GM19239 (cell line): ENCODE measurements at places on chromosomes 2 and 18.

GRCh38 chr2:133643863-133644262 is 75.6 kb upstream of the NCKAP5 start:
- no peak for DNase-seq

DNA sequence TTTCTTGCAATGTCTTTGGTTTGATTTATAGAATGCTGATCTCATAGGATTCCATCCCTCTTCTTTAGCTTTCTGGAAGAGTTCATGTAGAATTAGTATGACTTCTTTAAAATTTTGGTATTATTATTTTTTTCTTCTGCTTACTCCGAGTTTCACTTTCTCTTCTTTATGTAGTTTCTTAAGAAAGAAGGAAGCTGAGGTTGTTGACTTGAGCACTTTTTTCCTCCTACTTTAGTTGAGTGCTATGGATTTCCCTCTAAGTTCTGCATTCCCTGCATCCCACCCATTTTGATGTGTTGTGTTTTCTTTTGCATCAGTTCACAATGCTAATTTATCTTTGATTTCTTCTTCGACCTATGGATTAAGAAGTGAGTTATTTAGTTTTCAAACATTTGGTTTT is 78.9 kb upstream of the SPRED2 start:
- no peak for DNase-seq

DNA sequence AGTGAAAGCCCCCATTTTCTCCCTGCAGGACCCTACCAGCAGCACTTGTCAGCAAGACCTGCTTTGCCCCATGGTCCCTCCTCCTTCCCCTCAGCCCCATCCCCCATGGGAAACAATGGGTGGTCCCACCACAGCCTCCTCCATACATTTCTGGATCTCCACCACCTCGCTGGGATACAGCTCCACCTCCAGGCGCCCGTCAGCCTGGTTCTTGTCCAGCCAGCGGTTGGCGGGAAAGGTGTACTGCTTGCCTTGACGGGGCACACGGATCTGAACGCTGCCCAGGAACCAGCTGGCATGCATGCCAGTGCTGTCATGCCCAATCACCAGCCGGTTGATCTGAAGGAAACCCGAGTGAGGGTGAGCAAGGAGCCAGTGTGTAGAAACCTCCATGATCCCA is 90.9 kb downstream of the LOXHD1 start:
- no peak for DNase-seq

GRCh38 chr2:218878486-218878885 is 2.2 kb upstream of the WNT10A start:
- no peak for DNase-seq

DNA sequence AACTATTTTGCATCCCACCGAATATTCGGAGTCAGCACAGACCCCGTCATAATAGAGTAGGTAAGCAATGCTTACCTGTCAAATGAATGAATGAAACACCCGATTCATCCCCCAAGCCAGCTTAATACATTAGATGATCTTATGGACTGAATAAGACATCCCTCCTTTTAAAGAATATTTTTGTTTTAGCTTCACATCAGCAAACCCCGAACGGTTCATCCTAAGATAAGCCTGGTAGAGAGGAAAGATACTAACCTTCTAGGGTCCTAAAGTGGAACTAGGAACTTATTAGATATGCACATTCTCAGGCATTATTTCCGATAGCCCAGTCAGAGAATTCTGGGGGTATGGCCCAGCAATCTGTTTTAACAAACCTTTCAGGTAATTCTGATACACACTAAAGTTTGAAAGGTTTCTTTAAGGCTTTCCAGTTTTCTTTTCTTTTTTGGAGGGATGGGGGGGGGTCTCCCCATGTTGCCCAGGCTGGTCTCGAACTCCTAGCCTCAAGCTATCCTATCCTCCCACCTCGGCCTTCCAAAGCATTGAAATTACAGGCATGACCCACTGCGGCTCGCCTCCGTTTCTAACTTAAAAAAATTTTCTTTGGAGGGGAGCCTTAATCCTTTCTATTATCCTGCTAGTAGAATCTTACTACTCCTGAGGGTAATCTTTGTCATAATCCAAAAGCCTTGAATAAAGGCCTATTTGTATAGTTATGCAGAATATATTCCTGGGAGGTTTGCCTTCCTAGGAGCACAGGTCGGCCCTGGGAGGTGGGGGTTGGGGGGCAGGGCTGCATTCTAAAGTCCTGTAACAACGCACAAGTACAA is 1.0 kb upstream of the ACTR3 start:
- DNase-seq, result no peak

GRCh38 chr2:113127646-113128570 is 510 bp downstream of the IL1RN start:
- no peak for DNase-seq

- no peak for DNase-seq
These were observed 35.6 kb downstream of the EPAS1 start for GRCh38 chr2:46332686-46333281.

- DNase-seq, result no peak
These were observed 223.1 kb downstream of the AGAP1 start for GRCh38 chr2:235716875-235717496.

DNA sequence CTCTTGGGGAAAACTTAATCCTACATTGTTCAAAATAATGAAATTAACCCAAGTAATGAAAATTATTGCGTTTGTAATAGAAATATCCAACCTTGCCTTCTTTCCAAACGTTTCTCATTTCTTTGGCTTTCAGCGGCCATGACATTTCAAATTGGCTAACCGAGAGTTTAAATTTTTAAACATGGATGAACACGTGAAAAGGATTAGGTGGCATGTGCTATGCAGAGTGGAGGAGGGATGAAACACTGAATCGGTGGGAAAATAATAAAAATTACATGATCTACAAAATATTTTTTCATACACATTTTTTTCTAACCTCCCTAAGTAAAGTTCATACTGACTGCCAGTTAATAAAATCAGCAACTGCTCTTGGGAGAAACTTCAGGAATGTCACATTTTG is 728.4 kb upstream of the PKDCC start:
- DNase-seq, result no peak

- no peak for DNase-seq
These were observed 8.3 kb downstream of the GPR45 start for GRCh38 chr2:105249891-105250290.

- no peak for DNase-seq
These were observed 33.6 kb downstream of the TTC32 start for GRCh38 chr2:19868224-19868623.

- DNase-seq, result no peak
These were observed 296.0 kb downstream of the PLCL1 start for GRCh38 chr2:198100346-198100745.

- DNase-seq, result no peak
These were observed 737.1 kb downstream of the TDRD15 start for GRCh38 chr2:21860907-21861306.

- no peak for DNase-seq
These were observed 77.5 kb downstream of the FAM171B start for GRCh38 chr2:186771395-186771794.

DNA sequence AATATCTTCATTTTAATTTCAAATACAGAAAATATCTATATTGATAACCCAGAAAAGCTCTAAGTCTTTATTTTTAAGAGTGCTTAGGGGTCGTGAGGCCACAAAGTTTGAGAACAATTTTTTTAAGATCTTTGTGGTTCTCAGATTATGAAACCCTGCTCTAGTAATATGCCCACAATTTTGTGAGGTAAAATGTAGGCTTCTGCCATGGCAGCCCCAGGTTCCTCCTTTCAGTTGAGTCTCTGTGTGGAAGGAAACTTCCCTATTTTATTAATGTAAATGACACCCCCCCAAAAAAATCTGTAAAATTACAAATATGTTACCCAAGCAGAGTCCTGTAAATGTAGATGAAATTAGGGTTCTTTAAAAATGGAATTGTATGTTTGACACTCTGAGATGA is 600.5 kb downstream of the SATB2 start:
- DNase-seq, result no peak

GRCh38 chr2:64157792-64158191 is 13.6 kb upstream of the PELI1 start:
- DNase-seq, result no peak

DNA sequence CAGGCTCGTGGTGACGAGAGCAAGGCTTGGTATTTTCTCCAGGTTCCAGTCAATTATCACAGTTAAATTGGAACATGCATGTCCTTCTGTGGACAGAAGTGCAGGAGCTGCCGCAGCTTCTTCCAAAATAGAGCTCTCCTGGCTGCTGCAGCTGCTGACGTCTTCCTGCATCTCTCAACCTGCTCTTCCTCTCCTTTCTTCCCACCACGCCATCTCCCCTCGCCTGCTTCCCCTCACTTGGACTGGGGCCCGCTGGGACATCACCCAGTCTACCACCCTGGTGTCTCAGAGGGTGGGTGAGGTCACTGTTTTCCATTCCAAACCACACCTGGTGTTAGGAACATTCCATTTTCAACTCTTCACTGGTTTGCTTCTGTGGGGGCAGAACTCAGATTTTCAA is 41.4 kb downstream of the SPP2 start:
- no peak for DNase-seq

- DNase-seq, result no peak
These were observed 53.8 kb downstream of the TEX44 start for GRCh38 chr2:231646476-231646875.

DNA sequence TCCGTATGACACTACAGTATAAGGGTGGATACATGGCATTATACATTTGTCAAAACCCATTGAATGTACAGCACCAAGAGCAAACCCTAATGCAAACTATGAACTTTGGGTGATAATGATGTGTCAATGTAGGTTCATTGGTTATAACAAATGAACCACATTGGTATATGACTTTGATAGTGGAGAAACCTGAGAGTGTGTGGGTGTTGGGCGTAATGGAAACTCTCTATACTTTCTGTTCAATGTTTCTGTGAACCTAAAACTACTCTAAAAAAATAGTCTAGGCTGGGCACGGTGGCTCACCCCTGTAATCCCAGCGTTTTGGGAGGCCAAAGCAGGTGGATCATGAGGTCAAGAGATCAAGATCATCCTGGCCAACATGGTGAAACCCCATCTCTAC is 6.5 kb upstream of the ACTG2 start:
- no peak for DNase-seq

DNA sequence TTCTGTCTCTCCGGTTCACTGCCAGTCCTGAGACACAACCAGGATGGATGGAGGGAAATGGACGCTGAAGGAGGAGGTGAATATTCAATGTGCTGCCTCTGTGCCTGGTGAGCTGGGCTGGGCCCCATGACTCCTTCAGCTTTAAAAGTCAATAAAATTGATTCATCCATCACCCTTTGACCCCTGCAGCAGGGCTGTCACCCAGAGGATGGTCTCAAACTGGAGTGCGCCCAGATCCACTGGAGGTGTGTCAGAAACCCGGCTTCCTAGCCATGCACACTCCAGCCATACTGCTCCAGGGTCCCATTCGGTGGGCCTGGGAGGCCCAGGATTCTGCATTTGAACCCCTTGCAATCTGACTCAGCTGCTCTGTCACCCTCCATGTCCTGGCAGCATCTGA is 94.1 kb upstream of the BOD1L2 start:
- no peak for DNase-seq

- no peak for DNase-seq
These were observed 134.8 kb upstream of the AGAP1 start for GRCh38 chr2:235358981-235359471.

GRCh38 chr2:241814643-241815476 is 5.9 kb downstream of the NEU4 start:
- no peak for DNase-seq

DNA sequence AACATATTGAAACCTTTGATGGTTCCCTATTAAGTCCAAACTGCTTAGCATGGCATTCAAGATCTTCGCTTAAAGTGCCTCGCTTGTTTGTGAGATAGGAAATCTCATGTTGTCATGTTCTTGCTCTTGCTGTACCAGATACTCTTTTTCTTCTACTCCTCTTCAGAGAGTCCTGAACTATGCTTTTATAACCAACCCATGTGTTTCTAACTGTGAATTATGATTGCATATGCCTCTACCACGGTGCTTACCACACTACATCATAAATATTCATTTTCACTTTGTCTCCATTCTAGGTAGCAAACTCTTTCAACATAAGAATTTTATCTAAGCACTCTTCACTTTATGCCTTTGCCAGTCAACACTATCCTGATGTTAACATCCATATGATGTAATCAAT is 23.6 kb downstream of the STAT4 start:
- DNase-seq, result no peak

- no peak for DNase-seq
These were observed 11.1 kb downstream of the SLC8A1 start for GRCh38 chr2:40440835-40441234.

DNA sequence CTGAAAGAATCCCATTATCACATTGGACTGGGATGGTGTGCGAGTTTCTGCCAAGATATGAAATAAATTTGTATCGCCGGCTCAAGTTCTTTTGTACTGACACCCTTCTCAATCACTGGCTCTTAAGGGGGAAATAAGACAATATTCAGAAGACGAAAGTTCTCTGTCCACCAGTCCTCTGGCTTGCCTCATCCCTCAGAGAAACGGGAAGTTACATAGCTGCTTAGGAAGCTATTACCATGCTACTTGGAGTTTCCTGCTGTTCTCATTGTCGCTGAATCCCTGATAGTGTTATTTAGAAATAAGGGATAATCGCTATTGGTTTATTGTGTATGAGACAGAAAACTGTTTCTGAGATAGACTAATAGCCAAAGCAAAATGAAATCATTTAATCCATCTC is 205.0 kb upstream of the ZNF521 start:
- DNase-seq, result no peak

- no peak for DNase-seq
These were observed 546.1 kb downstream of the PARD3B start for GRCh38 chr2:205091411-205091810.

- DNase-seq, result no peak
These were observed 138.5 kb upstream of the SLC35G4 start for GRCh38 chr18:11470941-11471340.

DNA sequence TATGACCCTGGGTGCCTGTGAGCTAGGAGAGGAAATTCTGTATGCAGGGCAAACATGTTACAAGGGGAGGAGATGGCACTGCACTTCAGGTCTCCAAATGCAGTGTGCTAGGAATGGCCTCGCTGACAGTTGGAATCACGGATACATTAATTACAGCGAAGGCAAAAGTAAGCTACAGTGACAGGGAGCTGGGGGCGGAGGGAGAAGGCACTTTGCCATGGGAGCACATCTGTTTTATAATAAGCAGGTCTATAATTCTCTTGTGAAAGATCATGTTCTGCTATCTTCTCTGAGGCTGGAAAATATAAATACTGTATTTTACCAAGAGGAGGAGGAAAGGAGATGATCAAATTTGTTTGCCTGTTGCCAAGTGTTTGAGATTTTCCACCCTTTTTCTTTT is 56.3 kb upstream of the FZD5 start:
- no peak for DNase-seq

GRCh38 chr2:206253125-206253776 is 21.2 kb upstream of the ZDBF2 start:
- DNase-seq, result no peak
